ENCODE measurements at places on chromosomes 7 and 10.

- no peak for DNase-seq
These were observed 339.9 kb upstream of the LRRN3 start for GRCh38 chr7:110750931-110751605.

- DNase-seq: peak; percentile 42
These were observed at the start of gene MYOF for GRCh38 chr10:93482145-93482834. MYOF (minus strand) TSS chr10:93482334; CDS start chr10:93482194, 140 bp downstream.

DNA sequence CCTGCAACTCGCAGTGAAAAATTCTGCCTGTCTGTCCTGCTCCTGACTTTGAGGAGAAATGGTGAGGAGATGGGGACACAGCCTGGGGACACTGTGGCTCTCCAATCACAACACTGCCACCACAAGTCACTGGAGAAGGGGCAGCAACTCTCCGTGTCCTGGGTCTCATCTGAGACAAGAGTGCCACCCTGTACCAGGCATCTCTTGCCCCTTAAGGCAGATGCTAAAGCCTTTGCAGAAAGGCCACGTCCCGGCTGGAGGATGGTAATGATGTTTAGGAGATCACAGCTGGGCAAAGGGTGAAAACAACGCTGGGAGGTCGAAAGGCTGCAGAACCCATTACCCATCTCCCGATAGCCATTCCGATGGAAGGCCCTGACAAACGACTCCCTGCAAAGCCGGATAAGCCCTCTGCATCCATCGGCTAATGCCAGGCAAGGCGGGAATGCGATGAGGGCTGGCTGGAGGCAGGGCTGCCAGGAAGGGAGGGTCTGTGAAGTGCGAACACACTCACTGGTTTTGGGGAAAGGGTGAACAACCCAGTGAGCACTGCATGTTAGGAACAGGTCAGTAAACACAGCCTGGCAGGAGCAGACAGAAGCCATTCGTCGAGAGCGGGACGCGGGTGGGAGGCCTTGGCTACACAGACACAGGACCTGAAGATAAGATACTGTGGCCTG lies 190.8 kb downstream of the ADARB2 start:
- no peak for DNase-seq

- DNase-seq: no peak
These were observed 91.7 kb upstream of the PDGFA start for GRCh38 chr7:611281-611810.

DNA sequence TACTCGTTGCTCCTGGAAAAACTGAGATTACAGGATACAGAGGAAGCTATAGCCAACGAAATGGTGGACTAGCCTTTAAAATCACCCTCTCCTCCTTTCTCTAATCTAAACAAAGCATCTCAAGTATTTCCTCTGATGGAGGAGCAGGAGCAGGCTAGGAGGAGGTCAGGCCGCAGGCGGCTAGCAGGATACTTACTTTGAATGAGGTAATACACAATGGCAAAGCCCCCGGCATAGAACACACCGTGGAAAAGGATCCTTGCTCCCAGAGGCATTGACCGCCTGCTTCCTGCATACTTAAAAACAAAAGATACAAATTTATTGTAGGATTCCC lies 64.4 kb downstream of the STK17A start:
- DNase-seq: no peak

DNA sequence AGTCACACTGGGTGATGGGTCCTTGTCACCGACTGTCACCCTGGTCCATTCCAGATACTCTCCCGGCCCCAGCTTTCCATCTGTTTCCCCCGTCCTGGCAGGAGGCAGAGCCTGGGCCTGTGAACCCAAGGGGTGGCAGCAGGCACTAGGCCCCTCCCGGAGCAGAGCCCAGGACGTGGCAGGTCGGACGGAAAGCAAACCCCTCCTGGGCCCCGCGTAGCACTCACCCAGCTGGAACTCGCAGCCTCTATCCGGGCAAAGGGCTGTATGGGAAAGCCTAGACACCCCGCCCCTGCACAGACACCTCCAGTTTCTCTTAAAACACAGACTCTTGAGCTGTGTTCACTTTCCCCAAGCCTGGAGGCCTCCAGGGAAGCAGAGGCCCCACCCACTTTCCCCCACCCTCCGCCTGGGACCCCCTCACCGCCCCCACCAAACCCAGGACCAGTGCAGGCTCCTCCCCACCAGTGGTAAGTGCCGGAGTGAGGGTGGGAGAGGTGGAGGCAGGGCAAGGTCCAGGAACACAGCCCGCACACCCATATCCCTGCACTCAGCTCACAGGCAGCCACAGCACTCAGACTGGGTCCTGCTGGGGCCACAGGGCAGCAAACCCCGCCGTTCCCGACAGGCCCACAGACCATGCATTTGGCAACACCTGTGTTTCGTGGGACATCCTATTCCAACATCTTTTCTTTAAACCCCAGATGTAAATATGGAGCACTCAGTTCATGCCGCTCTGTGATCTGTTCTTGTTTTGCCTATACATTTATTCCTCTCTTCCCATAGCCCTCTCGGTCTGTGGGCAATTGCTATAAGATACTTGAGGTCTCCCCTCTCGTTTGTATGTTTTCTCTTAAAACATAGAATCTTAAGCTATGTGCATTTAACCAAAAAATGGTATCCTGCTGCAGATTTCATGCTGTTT lies 98.2 kb upstream of the PDGFA start:
- no peak for DNase-seq

DNA sequence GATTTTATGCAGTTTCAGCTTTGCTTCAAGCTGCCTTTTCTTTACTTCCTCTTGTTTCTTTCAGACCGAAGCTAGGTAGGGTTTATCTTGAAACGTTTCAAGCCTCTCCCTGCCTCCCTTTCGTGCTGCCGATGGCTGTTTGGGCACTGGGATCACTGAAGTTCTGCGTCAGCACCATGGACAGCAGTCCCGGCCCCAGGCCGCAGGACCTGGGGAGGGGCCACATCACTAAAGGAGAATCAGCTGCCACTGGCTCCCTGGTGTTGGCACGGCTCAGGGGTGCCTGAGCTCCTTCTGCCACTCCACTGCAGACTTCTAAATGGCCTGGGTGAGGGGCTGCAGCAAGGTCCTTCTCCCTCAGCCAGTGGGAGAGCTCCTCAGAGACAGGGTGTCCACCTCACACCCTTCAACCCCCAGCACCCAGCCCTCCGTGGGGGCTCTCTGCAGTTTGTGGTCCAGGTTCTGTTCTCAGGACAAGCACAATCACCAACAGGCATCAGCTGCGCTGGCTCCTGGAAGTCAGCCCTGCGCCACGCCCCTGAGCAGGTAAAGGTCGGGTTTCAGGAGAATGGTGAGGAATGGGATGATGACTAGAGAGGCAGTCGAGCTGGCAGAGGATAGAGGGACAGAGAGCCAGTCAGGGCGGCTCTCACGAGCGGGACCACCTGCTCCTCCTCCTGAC lies 387.2 kb downstream of the TCERG1L start:
- no peak for DNase-seq

DNA sequence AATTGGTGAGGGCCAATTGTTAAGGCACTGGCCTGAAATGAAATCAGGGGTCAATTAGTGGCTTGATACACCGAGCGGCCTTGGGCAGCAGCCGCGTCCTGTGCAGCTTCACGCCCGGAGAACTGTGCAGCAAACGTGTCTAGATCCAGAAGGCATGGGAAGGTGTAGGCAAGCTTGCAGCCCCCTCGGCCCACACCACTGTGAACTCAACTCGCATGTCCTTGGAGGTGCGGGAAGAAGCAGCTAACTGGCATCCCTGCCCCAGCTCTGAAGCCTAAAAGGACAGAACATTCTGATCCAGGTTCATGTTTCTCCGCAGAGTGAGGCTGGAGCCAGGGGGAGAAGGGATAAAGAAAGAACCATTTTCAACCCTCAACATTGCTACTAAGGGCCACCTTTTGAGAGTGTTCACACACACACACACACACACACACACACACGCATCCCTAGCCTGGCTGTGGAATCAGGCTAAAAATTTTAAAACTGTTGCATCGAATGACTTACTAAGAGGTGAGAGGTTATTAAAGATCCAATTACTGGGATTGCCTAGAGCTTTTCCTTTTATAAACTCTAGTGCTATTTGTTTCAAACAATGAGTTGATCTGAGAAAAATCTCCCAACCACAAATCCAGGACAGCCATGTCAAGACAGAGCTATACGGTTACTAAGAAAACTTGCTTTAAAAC lies 104.0 kb downstream of the PARP12 start:
- no peak for DNase-seq

DNA sequence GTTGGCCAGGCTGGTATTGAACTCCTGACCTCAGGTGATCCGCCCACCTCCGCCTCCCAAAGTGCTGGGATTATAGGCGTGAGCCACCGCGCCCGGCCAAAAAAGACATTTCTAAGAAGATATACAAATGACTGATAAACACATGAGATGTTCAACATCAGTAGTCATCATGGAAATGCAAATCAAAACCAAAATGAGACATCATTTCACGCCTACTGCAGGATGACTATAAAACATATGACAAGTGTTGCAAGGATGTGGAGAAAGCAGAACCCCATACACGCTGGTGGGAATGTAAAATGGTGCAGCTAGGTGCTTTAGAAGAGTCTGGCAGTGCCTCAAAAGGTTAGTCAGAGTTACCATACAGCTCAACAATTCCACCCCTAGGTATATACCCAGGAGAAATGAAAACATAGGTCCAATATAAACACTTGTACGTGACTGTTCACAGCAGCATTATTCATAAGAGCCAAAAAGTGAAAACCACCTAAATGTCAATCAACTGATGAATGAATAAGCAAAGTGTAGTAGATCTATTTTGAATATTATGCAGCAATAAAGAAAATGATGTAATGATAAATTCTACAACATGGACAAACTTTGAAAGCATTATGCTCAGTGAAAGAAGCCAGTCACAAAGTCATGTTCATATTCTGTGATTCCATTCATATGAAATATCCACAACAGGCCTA lies 24.5 kb downstream of the TMEM209 start:
- DNase-seq: peak; percentile 49

DNA sequence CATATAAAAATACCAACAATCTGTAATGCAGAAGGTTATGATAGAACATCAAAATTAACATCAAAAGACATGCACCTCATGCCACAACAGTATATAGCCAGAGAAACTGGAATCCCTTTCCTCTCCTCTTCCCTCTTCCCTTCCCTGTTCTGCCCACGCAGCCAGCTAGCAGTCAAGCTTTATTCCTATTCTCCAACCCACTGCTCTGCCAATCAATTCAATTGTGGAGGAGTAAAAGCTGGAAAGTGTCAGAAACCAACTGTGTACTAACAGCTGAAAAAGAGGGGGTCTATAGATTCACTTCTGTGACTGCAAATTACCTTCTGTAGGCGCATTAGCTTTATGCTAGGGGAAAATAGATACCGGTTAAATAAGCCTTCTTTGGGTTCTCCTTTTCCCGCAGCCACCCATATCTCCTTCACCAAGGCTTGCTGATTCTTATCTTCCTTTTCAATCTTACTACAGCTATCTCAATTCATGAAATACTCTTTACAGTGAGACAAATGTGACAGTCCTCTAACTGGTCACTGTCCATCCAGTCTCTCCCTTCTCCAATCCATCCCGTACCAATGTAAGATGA lies 16.3 kb downstream of the ABI1 start:
- DNase-seq: no peak

DNA sequence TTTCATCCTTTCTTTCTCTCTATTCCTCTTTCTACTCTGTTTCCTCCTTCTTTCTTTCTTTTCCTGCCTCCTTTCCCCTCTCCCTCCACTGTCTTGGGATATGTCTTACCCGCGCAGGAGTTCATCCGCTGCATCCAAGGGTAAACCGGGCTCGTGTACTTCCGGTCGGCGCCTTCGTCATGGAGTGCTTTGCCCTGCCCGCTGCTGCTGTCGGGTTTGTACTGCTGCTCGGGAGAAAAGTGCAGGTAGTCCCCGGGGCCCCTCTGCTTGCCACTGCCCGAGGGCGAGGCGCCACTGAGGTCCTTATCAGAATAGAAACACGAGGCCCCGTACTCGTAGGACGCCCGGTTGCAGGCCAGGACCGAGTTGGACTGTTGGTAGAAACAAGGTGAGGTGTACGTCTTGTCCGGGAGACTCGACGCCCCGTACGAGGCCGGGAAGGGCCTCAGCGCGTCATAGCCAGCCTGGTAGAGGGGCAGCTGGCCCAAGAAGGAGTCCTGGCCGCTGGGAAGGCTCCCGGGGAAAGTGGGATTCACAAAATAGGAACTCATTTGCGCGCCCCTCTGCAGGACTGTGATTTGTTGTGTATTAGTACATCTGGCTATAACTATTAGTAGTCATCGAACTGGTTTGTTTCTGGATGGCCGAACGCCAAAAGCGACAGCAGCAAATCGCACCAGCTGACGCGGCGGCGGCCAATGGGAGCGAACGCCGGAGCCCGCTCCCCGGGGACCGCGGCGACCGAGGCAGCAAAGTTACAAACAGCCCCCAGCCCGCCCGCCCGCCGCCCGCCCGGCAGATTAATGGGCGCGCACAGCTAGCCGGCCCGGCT lies at the start of gene HOXA6:
Gene HOXA6 (minus strand): TSS at position 576 of the 832 bp plus-strand sequence. CDS start 25 bp downstream, at position 551.
- DNase-seq: no peak
